ENCODE measurements at places on chromosomes 2 and 18. TPM values are rescaled to one million over a fixed set of nuclear protein-coding genes. Genes with fewer than 3 reads are reported as not detected.

AKAIN1 gene
- total RNA-seq = not detected

LIMS4 gene
- 0.76 TPM for total RNA-seq

TFCP2L1 gene
- under 0.01 TPM for total RNA-seq

STEAP3 gene
- total RNA-seq = 38.8 TPM

CCDC85A gene
- 0.78 TPM for total RNA-seq

IL18R1 gene
- 4.2 TPM for total RNA-seq

SLC39A6 gene
- 130 TPM for total RNA-seq

CRYGD gene
- not detected for total RNA-seq

MAP3K19 gene
- not detected for total RNA-seq

All from articular chondrocyte of knee joint (primary cell).